ENCODE measurements at places on chromosomes 1 and 21.

GRCh38 chr1:106555571-106555970 is 500.9 kb upstream of the PRMT6 start:
- DNase-seq: no peak

DNA sequence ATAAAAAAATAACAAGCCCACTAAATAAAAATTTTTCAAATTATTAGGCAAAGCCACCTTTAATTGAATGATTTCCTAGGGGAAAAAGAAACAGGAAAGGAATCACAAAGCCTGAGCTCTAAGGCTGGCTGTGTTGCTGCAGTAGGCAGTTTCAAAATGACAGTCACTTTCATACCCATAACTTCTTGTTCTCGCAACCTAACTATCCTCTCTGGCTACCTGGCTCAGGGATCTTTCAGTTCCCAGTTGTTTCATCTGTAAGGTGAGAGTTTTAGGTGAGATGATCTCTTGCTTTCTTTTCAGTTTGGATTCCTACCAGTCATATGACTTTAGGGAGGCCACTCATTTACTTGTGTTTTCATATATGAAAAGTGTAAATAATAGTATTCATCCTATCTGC is 226.1 kb downstream of the ASTN1 start:
- DNase-seq: no peak

- DNase-seq: no peak
Observed at GRCh38 chr1:21397813-21398188, 42.1 kb upstream of the NBPF3 start.

DNA sequence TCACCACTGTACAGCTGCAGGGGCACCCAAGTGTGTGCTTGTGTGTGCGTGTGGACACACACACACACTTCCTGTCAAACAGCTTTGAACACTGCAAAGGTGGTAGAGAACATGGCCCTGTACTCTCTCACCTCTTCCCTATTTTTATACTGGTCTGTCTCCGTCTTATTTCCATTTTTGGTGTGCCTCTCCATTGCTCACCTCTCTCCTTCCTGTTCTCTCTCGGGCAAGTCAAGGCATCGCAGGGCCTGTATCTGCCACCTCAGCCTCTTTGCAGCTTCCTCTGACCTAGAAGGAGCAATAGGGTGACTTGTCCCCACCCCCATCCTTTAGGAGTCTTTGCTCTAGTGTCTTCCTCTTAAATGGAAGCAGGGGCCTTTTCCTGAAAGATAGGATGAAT is 2.2 kb downstream of the SMCP start:
- no peak for DNase-seq

DNA sequence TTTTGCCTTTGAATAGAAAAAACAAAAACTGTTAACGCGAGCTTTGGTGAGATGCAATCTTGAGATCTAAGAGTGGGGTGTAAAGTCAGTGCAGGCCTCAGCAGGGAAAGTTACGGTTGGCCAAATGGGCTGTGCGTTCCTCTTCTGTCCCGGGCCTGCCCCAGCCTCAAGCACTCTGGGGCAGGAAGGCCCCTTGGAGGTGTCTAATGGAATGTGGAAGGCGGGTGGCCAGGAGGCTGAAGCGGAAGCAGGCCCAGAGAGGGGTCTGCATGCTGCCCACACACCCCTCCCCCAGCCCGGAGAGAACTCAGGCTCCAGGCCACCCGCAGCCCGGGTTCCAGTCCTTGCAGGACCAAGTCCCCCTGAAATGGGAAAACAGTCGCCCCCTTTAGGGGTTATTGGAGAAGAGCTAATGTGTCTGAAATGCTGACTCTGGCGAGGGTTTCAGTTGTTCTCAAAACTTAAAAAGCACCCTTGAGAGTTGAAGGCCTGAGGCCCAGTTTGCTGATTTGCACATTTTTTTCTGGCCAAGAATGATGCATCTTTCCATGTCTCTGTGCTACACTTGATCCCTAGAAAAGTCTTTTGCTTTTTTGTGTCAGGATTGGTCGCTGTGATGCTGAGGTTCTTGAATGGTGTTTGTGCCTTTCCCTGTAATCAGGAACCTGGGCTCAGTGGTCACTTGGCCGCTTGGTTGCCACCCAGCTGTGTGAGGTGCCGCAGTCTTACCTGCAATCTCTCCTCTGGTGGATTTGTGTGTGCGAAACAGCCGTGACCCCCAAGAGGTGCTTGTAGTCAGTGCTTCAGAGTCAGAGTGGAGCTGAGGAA is 2.0 kb downstream of the COL18A1 start:
- no peak for DNase-seq

GRCh38 chr1:51463561-51463960 is 55.5 kb downstream of the EPS15 start:
- DNase-seq: no peak

GRCh38 chr1:41215623-41216022 is 26.5 kb downstream of the SCMH1 start:
- DNase-seq: no peak

DNA sequence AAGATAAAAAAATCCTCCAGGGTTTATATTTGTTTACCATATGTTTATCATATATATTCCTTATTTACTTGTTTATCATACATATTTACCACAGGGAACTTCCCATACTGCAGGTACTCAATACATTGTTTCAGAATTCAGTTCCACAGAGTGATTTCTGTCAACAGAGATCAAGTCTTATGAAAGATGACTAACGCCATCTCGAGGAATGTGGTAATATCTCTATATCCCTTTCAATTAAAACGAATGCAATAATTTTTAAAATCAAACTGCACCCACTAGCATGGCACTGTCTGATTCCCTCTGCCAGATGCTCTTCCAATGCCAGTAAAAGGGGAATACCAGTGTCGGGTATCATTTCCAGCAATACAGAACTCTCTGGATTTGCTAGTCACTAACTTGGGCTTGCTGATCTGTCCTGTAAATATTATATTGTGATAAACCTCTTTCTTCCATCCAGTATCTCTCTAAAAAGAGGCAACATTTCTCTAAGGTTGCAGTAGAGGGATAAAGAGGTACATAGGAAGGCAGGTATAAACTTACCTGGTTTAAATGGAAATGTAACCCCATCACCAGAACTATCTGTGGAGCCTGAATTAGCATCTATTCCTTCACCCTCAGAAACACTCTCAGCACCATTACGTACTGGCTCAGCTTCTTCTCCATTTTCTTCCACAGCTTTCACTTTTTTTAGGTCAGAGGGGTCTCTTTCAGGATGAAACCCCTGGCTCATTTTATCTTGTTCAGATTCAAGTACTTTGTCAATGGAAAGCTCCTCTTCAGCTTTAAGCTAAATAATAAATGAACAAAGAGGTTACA is 112.3 kb upstream of the HP1BP3 start:
- no peak for DNase-seq

DNA sequence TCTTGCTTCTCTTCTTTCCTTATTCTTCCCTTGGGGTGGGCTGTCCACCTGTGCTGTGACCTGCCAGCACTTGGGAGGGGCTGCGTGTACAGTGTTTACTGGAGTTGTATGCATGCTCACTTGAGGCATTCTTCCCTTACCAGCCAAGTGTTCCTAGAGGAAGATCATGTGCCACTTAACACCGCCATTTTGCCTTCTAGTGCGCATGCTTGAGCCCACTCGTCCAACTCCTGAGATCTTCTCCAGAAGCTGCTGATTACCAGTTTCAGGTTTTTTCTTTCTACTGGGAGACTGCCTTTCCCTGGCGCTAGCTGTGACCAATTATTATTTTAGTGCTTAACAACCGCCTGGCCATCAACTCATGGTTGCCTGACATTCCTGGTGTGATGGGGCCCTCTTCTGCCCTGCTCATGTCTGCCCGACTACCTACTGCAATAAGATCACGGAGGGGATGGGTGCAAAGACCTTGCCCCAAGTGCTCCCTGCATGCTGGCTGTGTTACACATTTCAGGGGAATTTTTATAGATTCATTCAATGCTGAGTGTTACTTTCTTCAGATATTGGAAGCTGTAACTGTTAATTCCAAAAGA is 74.2 kb upstream of the B3GALT5 start:
- no peak for DNase-seq

DNA sequence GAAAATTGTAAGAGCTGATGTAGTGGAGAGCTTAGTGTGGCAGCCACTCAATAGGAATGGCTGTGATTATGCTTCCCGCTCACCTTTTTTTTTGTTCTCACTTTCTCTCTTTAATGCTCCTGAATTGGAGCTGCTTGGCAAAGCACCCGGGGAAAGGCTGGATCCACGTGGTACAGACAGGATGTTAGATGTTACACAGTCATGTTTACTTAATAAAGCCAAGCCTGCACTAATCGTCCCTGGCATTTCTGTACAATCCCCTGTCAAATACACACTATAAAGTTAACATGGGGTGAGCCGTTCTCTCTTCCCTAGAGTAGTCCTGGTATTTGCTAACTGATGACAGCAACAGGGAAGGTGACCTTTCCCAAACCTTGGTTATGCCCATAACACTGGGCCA is 187.8 kb downstream of the ZSCAN20 start:
- no peak for DNase-seq

DNA sequence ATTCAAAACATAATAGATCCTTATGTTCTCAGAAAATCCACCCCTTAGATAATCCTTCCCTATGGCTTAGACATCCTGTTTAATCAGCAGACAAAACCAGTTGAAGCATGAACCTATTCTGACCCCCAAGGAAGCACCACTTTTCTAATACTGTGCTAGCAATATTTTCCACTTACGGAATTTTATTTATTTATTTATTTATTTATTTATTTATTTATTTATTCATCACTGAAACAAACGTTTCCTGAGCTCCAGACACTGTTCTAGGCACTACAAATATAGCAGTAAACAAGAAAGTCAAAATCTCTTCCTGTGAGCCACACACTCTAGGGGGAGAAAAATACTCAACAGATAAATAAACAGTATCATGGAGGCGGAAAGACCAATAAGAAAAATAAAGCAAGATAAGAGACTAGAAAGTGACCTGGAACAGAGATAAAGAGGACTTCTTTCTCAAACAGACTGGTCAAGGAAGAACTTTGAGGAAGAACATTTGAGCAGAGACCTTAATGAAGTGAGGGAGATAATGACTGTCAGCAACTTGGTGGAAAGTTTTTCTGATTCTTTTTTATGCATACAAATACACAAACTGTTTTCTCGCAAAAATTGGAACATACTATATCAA is 145.5 kb upstream of the POGK start:
- DNase-seq: no peak

DNA sequence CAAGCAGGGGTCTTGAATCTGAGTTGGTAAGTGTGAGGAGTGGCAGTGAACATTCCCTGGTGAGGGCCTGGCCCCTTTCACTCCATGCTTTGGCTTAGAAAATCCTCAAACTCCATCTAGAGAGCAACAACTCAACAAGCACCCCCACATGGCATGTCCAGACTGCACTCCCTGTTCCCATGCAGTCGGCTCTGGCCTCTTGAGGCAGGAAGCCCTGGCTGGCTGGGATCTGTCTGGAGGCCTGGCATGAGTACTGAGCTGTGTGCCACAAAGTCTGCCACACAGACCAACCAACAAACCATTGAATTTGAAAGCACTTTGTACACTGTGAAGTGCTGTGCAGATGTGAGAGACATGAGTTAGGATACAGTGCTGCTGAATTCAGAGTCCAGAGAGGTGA is 25.2 kb downstream of the COA7 start:
- no peak for DNase-seq

GRCh38 chr1:174116042-174116441 is 43.3 kb upstream of the RABGAP1L start:
- no peak for DNase-seq

DNA sequence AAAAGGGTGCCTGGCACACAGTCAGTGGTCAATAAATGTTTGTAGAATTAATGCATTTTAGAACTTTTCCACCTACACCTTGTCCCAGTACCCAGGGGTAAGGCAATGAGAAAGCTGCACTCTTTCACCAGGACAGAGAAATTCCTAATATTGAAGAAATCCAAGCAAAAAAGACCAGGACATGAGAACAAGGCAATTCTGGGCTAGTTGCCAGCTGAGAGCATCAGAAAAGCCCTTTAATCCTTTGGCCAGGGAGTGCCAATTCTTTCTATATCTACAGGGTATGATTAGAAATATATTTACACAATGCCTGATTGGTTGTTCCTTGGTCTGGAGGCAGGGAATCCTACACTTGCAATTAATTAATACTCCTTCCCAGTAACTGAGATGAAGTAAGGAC is 492.4 kb upstream of the NFIA start:
- no peak for DNase-seq

DNA sequence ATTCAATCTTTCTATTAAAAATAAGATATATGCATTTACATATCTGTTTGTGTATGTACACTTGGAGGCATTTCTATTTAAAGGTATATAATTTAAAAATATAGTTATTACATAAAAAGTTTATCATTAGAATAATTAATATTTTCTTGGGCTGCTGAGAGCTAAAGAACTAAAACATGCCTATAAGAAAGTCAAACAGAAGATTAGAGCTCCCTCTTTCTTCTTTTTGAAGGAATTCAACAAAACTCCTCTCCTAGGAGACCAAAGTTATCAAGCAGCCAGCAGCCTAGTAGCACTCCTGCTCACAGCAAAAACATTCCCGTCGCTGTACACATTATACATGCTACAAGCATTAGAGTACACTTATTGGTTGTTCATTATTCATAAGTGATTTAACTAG is 216.4 kb downstream of the VAV3 start:
- DNase-seq: peak; percentile 10

GRCh38 chr1:109307274-109308021 is 637 bp upstream of the MYBPHL start:
- DNase-seq: no peak

DNA sequence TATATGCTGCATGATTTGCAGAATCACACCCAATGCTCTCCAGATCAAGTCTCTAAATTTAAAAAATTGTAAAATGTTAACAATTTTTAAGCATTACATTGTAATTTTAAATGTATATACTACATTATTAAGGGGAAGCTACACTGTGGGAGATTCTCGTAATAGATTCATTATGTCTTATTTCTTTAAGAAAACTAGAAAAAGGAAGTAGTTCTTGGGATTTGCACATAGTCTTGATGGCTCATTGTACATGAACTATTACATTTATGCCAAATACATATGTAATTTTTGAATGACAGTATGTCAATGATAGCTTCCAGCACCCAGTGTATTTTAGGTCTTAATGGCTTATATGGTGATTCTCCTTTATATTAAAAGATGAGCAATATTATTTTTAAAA is 250.3 kb downstream of the PTPRC start:
- DNase-seq: no peak

GRCh38 chr1:171799166-171799565 is 17.7 kb downstream of the METTL13 start:
- no peak for DNase-seq

GRCh38 chr1:234001817-234002216 is 97.3 kb downstream of the SLC35F3 start:
- DNase-seq: no peak

- DNase-seq: no peak
Observed at GRCh38 chr1:88433556-88433955, 250.5 kb upstream of the PKN2 start.

DNA sequence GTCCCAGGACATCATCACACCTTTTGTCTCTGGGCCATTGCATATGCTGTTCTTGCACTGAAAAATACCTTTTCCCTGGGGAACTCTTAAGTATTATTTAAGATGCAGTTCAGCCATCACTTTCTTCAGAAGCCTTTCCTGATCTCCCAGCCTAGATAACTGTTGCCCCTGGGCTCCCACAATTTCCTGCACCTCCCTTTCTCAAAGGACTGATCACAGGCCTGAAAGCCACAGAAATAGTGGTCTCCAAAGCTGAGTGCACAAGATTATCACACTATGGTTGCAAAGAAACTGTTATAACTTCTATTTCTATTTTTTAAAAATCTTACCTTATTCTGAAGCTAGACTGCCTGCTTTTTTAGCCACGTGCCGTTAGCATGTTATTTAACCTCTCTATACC is 2.8 kb upstream of the ZSCAN20 start:
- no peak for DNase-seq

Data from HuH-7 (cell line).